ENCODE measurements at places on chromosomes 11 and 22.

- DNase-seq, result no peak
These were observed 53.1 kb downstream of the SWAP70 start for GRCh38 chr11:9717040-9717357.

DNA sequence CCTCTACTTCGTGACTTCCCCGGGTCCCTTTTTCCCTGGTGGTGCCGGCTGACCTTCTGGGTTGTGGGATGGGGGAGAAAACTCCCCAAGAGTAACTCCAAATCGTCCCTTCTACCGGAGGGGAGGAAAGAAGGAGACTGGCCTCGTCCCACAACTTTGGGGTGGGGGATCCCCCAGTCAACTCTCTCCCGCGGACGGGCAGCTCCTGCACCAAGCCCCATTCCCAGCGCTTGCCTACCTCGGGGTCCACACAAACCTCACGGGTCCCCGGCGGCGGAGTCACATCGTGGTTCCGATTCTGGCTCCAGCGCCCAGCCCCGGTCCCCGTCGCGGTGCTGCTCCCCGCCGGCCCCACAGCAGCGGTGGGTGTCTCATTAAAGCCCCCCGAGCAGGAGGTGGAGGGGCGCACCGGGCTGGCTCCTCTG is 317 bp downstream of the BDNF start:
- DNase-seq, result no peak

GRCh38 chr22:50674606-50675552 is 2.3 kb downstream of the SHANK3 start:
- peak; percentile 48 for DNase-seq

GRCh38 chr11:102451681-102452460 is 694 bp downstream of the TMEM123 start:
- peak; percentile 17 for DNase-seq

GRCh38 chr11:124865902-124866851 is 945 bp downstream of the ROBO3 start:
- DNase-seq, result no peak

GRCh38 chr22:39142088-39142680 is 10.3 kb downstream of the CBX7 start:
- no peak for DNase-seq

DNA sequence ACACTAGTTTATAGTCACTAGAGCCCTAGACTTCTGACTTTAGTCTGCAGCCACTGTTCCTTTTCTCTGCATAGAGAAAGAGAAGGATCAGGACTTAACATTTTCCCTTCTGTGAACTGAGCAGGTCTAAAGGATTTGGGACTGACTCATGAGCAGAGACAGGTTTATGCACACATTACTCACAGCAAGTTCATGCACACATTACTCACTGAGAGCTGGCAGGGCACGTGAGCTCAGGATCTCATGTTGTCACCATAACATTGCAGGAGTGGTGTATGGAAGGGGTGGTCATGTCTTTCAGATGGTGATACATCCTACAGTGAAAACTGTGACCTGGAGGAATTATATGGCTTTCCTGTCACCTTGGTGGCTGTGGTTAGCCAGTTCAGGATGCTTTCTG is 56.4 kb downstream of the CEP164 start:
- DNase-seq, result no peak

DNA sequence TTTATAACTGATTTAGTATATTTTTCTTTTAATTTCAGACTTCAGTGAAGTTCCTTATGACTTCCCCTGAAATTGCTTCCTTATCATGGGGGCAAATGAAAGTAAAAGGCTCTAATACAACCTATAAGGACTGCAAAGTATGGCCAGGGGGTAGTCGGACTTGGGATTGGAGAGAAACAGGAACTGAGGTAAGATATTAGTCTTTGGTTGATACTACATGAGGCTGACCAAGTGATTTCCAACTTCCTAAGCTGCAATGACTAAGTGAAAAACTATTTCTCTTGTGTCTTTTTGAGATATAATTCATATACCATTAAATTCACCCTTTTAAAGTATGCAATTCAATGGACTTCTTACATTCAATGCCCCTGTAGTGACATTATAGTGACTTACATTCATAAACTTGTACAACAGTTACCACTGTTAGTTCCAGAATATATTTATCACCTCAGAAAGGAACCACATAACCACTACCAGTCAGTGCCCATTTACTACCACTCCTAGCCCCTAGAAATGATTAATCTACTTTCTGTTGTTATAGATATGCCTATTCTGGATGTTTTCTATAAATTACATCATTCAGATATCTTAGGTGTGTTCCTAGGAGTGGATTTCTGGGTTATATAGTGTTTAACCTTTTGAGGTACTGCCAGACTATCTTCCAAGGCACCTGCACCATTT is 21.6 kb downstream of the AAMDC start:
- no peak for DNase-seq

- peak; percentile 77 for DNase-seq
These were observed 6.9 kb downstream of the OR8B12 start for GRCh38 chr11:124536520-124536919.

All from iPS DF 19.7 (cell line).